ENCODE measurements at places on chromosomes 5 and 9.
A peak's percentile ranks its signal among the peaks of the same experiment; 100 is the strongest.

DNA sequence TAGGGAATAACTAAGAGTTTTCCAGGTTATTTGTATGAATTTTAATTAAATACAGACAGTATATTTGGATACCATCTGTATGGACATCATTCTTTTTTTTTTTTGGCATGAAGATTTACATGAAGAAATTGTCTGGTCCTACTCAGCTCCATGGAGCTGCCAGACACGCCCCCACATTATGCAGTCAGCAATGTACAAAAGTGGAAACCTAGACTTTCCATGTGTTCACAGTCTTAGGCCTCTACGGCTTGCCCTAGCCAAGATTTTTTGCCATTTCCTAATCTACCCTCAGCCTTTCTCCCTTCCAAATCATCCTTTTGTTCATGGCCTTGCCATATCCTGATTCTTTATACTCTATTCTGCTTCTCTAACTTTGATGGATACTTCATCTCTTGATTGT is 207.1 kb downstream of the SGCD start:
- no peak for DNase-seq

- no peak for DNase-seq
Measured at GRCh38 chr5:77211691-77212047, 1.2 kb downstream of the PDE8B start.

DNA sequence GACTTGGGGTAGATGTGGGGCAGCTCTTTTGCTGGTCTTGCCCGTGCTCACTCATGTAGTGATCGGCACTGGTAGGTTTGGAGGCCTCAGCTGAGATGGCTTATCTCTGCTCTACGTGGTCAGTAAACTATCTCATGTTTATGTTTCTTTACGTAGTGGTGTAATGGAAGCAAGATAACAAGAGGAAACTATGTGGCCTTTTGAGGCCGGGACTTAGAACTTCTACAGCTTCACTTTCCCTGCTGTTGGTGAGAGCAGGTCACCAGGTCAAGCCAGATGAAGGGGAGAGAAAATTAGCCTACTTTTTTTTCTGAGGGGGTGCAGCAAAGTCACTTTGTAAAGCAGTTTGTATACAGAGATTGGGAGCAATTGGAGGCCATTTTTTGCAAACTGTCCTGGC is 8.5 kb downstream of the FOCAD start:
- no peak for DNase-seq

DNA sequence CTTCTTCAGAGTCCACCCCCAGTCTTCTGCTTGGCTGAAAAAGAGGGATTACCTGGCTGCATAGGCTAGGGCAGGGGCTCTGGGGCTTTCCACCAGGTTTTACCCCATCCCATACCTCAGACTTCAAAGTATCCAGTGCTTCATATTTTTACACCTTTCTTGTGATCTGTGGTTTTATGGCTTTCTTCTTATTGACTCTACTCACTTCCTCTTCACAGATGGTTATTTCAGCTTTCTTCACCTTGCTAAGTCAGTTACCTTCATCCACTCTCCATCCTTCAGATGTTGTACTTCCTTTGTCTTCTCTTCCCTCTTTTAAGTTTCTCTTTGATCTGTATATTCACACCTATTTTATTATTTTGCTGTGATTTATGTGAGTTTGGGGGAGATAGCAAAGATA is 104.3 kb downstream of the GRIA1 start:
- no peak for DNase-seq

- DNase-seq = no peak
Measured at GRCh38 chr9:135093111-135093510, 5.6 kb downstream of the OLFM1 start.

DNA sequence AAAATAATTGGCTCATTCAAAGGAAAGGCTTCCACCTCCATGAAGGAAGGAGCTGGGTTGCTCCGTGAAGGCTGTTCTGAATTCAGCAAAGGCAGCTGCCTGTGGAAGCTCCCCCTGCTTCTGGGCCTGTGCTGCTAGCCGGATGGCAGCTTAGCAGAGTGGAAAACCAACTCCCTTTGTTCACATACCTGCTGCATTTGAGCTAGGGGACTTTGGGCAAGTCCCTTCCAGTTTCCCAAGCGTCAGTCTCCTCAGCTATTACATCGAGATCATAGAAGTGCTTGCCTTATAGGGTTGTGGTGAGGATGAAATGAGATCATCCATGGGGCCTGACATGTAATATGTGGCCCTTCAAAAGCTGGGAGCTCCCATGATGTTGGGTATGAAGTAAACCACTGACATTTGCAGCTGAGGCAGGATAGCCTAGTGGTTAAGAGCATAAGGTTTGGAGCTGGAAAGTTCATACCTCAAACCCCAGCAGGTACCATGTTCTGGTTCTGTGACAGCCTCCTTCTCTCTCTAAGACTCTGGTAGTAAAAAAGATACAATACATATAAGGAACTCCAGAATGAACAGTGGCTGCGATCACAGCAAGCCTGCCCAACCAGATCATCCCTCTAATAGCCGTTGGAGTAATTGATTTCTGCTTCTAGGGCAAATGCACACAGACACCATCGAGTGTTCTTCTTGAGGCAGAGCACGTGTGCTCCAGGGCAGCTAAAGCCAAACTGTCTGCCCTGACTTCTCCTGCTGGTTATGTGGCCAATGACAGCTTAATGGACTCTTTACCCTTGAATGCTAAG is 11.0 kb upstream of the DENND1A start:
- no peak for DNase-seq

- no peak for DNase-seq
Measured at GRCh38 chr5:126300293-126300692, 122.9 kb upstream of the GRAMD2B start.

- no peak for DNase-seq
Measured at GRCh38 chr5:112165897-112166737, 253.0 kb downstream of the EPB41L4A start.

DNA sequence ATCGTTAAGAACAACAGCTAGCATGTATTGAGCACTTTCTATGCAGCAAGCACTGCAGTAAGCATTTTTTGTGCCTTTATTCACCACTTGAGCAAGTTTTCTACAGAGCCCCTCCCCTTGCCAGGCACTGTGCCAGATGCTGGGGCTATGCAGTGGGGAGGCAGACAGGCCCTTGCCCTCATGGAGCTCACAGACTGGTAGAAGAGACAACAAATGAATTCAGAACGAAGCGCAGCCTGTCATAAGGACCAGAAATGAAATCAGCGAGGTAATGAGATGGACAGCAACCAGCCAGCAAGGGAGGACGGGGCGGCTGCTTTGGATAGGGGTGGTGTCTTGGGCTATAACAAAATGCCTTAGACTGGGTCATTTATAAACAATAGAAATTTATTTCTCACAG is 68.8 kb downstream of the C9orf50 start:
- DNase-seq = no peak

- peak; percentile 42 for DNase-seq
Measured at GRCh38 chr9:93667006-93667405, 90.6 kb downstream of the PHF2 start.

- no peak for DNase-seq
Measured at GRCh38 chr5:75677607-75678006, 39.6 kb downstream of the POC5 start.

- DNase-seq = peak; percentile 50
Measured at GRCh38 chr9:4298255-4299004, 1.4 kb downstream of the GLIS3 start.

DNA sequence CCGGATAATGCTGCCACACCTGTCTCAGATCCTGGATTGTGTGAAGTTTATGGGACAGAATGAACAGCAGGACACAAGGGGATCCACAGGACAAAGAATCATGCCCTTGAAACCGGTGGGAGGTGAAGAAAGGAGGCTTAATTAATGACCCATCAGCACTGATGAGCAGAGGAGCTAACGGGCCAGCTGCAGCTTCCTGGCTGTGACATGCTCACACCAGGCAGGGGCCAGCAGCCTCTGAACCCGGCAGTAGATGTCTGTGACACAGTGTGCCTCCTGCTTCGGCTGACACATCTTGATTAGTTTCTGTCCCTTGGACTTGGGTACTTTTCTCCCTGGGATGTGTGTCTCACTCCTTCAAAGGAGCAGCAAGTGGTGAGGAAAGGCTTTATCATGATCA is 328.8 kb upstream of the BRINP1 start:
- DNase-seq = no peak

- no peak for DNase-seq
Measured at GRCh38 chr5:9160747-9161146, 385.1 kb downstream of the SEMA5A start.

- no peak for DNase-seq
Measured at GRCh38 chr5:177435847-177436536, 9.5 kb downstream of the GRK6 start.

DNA sequence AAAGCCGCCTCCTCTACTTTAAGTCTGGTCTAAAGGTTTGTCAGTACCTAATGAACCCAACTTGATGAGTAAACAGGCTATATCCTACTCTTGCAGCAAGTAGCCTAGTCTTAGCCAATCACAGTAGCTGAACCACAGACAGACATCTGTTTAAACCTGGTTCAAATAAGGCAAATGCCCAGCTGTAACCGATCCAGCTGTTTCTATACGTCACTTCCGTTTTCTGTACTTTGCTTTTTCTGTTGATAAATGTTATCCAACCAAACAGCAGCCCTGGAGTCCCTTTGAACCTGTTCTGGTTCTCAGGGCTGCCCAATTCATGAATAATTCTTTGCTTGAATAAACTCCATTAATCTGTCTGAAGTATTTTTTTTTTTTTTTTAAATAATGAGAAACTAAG is 76.9 kb upstream of the EQTN start:
- no peak for DNase-seq

- no peak for DNase-seq
Measured at GRCh38 chr9:95036676-95037075, 280.8 kb downstream of the FANCC start.

- DNase-seq = peak; percentile 46
Measured at GRCh38 chr5:169970911-169971765, 9.2 kb downstream of the INSYN2B start.

All from lower lobe of right lung (tissue), 2 donors.